RPMI7951 (cell line): ENCODE measurements at places on chromosomes 12 and 14. TPM values are rescaled to one million over a fixed set of nuclear protein-coding genes. Genes with fewer than 3 reads are reported as not detected.

STAC3 gene
- 0.84 TPM in 1 of 2 replicates, not detected in the other for total RNA-seq

HCAR2 gene
- total RNA-seq, result not detected in 2 replicates

LRP6 gene
- total RNA-seq, result 11.4 and 16.3 TPM in 2 replicates

RNASE3 gene
- not detected in 2 replicates for total RNA-seq

TTC6 gene
- 0.10 TPM in 1 of 2 replicates, not detected in the other for total RNA-seq

SERPINA9 gene
- total RNA-seq, result not detected in 2 replicates

GTF2A1 gene
- total RNA-seq, result 19.7 and 22.3 TPM in 2 replicates

CISTR gene
- total RNA-seq, result not detected in 2 replicates

RERGL gene
- total RNA-seq, result not detected in 2 replicates

VRTN gene
- total RNA-seq, result not detected in 2 replicates

GOLT1B gene
- 59.9 and 77.0 TPM in 2 replicates for total RNA-seq

DYRK2 gene
- 24.1 and 24.5 TPM in 2 replicates for total RNA-seq

VDR gene
- 17.4 and 22.9 TPM in 2 replicates for total RNA-seq

PLXNC1 gene
- 0.10 and 0.24 TPM in 2 replicates for total RNA-seq

OR4M1 gene
- not detected in 2 replicates for total RNA-seq

FKBP11 gene
- 27.6 and 31.7 TPM in 2 replicates for total RNA-seq

WNT1 gene
- not detected in 2 replicates for total RNA-seq

KRT73 gene
- not detected in 2 replicates for total RNA-seq

ZDHHC22 gene
- total RNA-seq, result not detected in 2 replicates

SLC5A8 gene
- total RNA-seq, result not detected in 2 replicates

B4GALNT3 gene
- 0.10 and 0.60 TPM in 2 replicates for total RNA-seq

MAGOHB gene
- 53.4 and 69.1 TPM in 2 replicates for total RNA-seq

BICDL1 gene
- total RNA-seq, result not detected in 2 replicates

NYNRIN gene
- 0.36 and 0.39 TPM in 2 replicates for total RNA-seq

KRT77 gene
- total RNA-seq, result not detected in 2 replicates
